ENCODE measurements at places on chromosomes 3 and 15.

GRCh38 chr15:80727196-80727595 lies 32.1 kb downstream of the ABHD17C start:
- DNase-seq, result no peak

- no peak for DNase-seq
These were observed 11.9 kb downstream of the PRKAR2A start for GRCh38 chr3:48835650-48836366.

GRCh38 chr3:58679974-58680666 lies 13.5 kb upstream of the FAM3D start:
- DNase-seq, result peak; percentile 0

- DNase-seq, result no peak
These were observed 439.9 kb downstream of the TBL1XR1 start for GRCh38 chr3:176757429-176757828.

DNA sequence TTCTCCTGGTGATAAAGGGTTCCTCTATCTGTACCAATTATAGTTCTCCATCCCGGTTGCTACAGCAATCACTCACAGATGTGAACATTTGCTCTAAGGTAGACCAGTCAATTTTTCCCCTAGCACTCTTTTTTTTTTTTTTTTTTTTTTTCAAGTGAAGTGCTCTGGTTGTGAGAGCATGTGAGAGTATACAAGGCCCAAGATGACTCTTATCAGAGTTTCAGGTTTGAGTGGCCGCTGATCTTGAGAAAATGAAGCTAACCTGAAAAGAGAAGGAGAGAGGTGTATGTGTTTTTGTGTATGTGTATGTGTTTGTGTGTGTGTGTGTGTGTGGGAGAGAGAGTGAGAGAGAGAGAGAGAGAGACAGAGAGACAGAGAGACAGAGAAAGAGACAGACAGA lies 44.4 kb upstream of the OTOL1 start:
- DNase-seq, result no peak

All from NCI-H1092 (cell line).